Lung microvascular endothelial cell (primary cell): ENCODE measurements at places on chromosomes 2 and 18.

- no peak for DNase-seq
Measured at GRCh38 chr18:10437837-10438236, 16.6 kb upstream of the APCDD1 start.

GRCh38 chr2:4340536-4340935, 637.2 kb downstream of the DCDC2C start:
- no peak for DNase-seq

- DNase-seq, result no peak
Measured at GRCh38 chr2:169294001-169294675, 68.2 kb downstream of the LRP2 start.

DNA sequence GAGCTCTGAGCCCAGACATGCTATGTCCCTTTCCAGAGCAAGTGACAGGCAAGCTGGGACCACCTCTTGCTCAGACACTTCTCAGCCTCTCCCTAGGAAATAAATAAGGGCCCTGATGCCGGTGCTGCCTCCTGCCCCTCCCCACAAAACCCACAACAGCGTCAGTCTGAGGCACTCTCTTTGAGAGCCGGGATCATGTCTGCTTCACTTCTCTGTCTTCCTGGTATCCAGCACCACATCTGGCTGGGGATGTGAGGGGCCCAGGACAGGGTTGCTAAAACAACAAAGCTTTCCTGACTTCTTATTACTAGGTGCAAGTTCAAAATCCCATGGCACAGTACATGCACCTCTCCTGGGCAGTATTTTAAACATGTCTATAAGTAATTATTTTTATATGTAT, 103.9 kb upstream of the GLI2 start:
- no peak for DNase-seq

DNA sequence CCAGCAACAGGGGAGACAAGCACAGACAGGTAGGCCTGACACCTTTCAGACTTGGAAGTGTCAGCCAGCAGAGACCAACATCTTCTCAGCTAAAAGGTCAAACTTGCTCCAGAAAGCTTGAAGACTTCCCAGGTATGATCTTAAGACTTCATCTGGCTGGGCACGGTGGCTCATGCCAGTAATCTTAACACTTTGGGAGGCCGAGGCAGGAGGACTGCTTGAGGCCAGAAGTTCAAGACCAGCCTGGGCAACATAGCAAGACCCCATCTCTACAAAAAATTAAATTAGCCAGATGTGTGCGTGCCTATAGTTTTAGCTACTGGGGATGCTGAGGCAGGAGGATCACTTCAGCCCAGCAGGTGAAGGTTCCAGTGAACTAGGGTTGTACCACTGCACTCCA, 39.0 kb upstream of the SPRED2 start:
- DNase-seq, result no peak

DNA sequence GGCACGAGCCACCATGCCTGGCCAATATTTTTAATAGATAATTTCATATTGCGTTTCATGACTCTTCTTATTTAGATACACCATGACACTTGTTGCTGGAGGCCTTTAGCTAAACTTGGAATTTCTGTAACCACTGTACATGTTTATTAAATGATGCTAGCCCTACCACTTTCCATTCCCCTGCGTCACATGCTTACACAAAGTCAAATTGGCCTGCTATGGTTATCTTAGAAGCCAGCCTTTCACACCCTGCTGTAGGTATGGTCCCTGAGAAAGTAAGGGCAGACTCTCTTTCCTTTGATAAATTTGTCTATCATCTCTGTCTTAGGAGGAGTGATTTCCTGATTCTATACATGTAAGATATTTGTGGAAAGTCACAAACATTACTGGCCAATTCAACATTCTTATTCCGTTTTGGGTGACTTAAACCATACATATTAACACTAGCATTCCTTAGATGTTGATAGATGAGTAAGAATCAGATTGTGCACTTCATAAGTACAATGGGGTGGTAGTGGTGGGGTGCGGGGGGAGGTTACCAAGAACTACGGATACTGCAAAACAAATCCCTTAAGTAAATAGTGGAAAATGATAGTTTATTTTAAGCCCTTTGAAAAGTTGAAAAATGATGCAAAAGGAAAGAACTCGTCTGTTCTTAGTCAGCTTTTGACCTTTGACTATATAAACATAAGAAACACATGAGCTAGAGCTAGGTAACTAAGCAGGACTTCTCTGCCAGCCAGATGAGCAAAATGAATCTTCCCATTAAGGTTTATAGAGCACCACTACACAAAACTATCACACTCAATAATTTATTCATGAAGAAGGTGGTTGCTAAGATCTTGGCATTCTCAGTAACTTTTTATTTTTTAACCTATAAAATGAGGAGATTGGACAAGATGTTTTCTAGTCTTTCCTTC, 7.9 kb upstream of the NDUFV2 start:
- DNase-seq, result peak; percentile 95

- no peak for DNase-seq
Measured at GRCh38 chr2:2146969-2147900, 183.8 kb downstream of the MYT1L start.

GRCh38 chr2:50962731-50963130, 69.2 kb downstream of the NRXN1 start:
- no peak for DNase-seq

GRCh38 chr2:98882971-98883779, 52.9 kb downstream of the CRACDL start:
- DNase-seq, result no peak

- peak; percentile 76 for DNase-seq
Measured at GRCh38 chr2:69781321-69782248, 39.7 kb downstream of the ANXA4 start.

DNA sequence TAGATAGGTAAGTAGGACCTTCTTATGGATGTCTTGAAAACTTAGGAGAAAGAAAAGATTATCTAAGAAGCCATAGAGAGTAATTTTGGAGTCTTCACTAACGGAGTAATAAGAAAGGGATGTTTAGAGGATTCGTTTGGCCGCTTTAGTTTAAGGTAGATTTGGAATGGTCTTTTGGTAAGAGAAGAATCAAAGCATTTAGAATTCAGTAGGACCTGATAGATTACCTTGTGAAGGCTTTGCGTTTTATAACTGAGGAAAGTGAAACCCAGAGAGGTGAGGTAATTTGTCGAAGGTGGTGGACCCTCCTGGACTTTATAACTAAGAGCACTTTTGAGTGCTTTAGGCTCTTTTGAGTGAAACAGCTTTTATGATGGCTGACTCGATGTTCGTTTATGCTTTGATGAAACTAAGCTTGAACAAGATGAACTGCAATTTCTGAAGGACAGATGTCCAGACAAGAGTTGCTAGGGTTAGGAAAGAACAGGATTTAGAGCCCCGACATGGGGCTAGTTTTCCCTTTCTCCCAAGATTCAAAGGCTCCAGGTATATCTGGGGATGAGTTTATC, 1.3 kb downstream of the MYL12B start:
- DNase-seq, result no peak

DNA sequence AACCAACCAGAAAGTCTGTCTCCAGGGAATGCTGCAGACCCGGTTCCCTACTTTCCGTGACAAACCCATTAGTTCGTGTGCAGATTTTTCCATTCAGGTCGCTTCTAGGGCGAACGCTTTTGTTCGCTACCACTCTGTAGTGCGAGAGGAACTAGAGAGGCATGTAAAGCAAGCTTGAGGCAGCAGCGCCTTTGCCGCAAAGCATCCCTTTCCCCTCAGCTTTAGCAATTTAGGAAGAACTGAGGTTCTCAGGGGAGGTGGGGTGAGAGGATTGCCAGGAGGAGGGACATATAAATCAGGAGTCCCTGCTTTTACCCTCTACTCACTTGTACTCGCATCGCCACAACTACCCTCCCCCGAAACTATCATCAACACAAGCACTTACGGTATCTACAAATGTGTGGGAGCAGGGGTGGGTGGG, 748 bp upstream of the ZNF804A start:
- DNase-seq, result peak; percentile 5

DNA sequence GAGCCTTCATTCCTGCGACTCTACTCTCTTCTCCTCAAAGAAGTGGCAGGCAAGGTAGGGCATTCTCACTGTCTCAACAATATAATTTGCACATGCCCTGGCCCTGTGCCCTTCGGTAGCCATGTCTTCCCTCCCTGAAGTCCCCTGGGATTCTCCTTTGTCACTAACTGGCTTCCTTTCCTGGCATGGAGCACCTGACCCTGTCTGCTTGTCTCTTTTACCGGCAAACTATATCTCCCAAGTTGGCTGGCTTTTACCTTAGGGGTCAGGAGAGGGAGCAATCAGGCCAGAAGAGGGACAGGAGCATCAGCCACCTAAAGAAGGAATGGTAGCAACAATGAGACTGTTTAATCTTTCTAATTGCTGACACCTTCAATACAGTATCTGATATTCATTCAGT, 51.9 kb upstream of the RMDN2 start:
- no peak for DNase-seq

- no peak for DNase-seq
Measured at GRCh38 chr18:64330931-64331330, 182.0 kb upstream of the LINC00305 start.

DNA sequence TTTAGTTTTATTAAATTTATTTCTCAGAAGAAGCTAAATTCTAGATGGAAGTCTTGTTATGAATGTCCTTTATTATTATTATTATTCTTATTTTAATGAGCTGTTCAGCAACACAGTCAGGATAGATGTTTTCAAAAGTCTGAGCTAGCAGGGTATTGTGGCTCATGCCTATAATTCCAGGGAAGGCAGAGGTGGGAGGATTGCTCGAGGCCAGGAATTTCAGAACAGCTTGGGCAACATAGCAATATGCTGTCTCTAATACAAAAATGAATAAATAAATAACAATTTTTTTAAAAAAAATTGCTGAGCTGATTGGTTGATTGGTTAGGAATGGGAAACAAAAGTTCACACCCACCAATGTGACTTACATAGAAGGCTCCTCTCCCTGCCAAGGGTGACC, 274.1 kb upstream of the CYRIA start:
- DNase-seq, result no peak

DNA sequence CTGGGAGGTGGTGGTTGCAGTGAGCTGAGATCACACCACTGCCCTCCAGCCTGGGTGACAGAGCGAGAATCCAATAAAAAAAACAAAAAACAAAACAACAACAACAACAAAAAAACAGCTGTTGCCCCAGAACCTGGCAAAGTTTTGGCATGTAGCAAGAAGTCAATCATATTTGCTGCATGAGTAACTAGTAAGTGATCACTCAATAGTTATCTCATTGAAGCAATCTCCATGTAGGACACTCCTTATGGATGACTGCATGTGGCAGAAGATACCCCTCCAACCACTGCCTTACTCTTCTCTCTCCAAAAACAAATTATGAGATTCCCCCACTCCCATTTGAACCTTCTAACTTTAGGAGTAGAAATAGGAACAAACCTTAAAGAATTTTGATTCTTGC, 113.7 kb downstream of the TTC27 start:
- no peak for DNase-seq

DNA sequence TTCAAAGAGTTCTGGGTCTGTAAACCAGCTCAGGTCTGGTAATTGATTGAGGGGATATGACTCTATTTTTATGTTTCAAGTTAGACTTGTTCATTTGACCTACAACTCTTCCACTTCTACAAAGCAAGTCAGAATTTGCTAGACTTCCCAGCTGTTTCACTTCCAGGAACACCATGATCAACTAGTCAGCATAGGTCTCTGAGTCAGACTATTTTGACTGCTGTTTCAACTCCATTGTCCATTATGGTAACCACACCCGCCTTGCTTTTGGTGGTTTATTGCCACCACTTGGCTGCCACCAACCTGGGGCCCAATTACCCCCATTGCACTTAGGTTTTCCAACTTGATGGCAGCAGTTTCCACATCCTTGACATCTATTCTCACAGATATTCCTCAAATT, 116.6 kb downstream of the LAMA3 start:
- DNase-seq, result no peak

GRCh38 chr18:1499265-1499664, 594.6 kb downstream of the ADCYAP1 start:
- no peak for DNase-seq

GRCh38 chr2:44825702-44826101, 115.8 kb upstream of the SIX3 start:
- no peak for DNase-seq

DNA sequence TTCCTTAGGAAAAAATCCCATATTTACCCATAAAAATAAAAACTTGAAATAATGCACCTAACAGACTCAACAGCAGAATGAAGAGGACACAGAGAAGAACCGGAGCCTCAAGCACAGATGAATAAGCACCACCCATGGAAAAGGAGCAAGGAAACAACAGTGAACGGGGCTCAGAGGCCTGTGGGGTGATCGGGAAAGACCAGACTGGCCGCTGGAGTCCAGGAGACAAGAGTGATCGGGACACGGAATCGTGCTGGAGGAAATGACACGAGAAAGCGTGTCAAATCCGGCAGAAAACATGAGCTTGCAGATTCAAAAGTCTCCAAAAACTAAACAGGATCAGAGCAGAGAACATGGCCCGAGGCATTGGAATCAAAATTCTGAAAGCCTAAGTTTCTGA, 448.0 kb upstream of the SALL3 start:
- no peak for DNase-seq

- DNase-seq, result no peak
Measured at GRCh38 chr2:177348733-177349693, 43.6 kb upstream of the AGPS start.

- no peak for DNase-seq
Measured at GRCh38 chr18:79901665-79902064, 49.8 kb downstream of the SLC66A2 start.

DNA sequence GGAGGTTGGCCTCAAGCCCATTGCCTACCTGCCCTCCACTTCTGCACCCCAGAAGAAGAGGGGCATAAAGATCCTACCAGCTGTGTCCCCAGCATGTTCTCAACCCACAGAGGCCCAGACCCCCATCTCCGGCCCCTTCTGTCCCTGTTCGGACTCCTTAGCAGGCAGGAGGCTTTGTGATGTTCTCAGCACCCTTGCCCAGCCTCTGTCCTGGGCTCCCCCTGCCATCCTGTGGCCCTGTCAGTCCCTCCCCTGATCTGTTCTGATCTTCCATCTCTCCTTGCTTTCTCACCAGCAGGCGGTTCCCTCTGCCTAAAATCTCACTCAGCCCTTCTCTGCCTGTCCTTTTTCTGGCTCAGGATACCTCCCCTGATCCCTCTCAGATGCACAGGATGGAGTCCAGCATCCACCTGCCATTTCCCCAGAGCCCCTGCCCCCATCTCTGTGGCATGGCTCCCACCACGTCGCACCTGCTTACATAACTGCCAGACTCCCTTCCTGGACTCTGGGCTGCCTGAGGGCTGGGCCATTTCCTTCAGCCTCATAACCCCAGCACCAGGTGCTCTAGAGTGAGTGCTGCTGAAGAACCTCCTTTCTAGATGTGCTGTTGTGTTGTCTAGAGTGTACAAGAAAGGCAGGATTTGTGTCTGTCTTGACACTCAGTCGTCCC, 134.0 kb downstream of the CTIF start:
- no peak for DNase-seq

GRCh38 chr2:28274911-28275685, 117.6 kb upstream of the FOSL2 start:
- DNase-seq, result peak; percentile 88

DNA sequence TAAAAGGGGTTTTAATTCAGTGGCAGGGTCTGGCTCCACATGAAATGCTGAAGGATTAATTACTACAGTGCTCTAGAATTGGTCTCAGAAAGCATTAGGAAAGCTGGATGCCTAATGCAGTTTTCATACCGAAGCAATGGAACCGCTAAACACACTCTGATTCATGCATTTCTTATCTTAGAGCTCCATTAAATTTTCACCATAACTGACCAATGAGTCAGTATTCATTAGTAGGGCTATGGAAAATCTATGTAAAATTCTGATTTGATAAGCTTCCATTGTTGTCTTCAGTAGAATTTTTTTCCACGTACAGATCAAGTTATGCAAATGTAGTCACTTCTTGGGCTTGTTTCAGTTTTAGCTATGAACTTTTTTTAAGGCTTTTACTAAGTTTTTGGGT, 359.9 kb downstream of the ARHGAP15 start:
- DNase-seq, result peak; percentile 17
